T1000 (cell line): ENCODE measurements at places on chromosomes 2 and 18.
A peak's percentile ranks its signal among the peaks of the same experiment; 100 is the strongest.

DNA sequence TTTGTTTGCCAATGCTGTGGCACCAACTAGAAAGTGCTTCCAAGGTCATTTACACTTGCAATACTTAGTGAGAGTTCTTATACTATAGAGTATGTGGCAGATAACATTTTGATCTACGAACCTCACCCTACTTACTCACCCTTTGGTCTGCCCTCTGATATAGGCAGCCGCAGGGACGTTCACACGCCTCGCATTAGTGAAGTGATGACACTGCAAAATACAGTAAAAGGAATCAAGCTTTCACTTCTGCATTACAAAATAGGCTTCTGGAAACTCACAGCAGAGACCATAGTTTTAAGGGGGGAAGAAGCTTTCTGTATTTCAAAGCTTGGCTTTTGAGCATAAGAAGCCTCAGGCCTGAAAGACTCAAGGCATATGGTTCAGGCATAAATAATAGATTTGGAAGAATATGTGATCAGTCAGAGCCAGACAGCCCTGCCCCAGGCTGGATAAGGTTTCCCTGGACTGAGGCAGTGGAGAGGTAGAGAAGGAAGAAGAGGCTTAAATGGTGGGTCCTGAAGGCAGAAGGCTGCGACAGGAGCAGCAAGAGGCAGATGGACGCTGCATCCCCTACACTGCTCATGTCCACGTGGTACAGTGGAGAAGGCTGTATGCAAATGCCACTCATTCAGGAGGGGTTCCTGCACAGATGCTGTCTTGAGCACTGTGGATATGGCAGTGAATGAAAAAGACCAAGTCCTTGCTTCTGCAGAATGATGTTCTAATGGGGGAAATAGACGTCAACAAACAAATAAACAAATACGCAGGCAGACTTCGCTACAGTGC is 63.1 kb downstream of the FECH start:
- DNase-seq = no peak

- DNase-seq = no peak
These were observed 50.5 kb downstream of the KCNG2 start for GRCh38 chr18:79848294-79848578.

GRCh38 chr2:239142806-239143205 is 258.0 kb downstream of the HDAC4 start:
- DNase-seq = no peak

GRCh38 chr2:124281541-124281940 is 256.5 kb downstream of the CNTNAP5 start:
- DNase-seq = no peak

DNA sequence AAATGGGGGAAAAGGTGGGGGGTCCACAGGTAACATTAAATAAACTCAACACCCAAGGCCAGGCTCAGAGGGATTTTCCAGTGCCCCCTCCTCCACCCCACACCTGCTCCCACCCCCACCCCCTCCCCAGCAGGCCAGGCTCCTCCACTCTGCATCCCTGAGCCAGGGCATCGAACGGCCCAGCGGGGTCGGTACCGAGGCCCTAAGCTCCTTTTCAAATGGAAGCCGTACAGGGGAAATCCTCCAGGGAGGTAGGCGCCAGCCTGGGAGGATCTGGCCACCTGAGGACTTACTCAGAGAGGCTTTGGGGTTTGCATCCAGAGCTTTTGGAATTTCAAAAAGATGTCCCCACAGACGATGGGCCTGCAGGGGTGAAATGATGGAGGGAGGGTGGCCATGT is 46.5 kb downstream of the ZFP36L2 start:
- no peak for DNase-seq

DNA sequence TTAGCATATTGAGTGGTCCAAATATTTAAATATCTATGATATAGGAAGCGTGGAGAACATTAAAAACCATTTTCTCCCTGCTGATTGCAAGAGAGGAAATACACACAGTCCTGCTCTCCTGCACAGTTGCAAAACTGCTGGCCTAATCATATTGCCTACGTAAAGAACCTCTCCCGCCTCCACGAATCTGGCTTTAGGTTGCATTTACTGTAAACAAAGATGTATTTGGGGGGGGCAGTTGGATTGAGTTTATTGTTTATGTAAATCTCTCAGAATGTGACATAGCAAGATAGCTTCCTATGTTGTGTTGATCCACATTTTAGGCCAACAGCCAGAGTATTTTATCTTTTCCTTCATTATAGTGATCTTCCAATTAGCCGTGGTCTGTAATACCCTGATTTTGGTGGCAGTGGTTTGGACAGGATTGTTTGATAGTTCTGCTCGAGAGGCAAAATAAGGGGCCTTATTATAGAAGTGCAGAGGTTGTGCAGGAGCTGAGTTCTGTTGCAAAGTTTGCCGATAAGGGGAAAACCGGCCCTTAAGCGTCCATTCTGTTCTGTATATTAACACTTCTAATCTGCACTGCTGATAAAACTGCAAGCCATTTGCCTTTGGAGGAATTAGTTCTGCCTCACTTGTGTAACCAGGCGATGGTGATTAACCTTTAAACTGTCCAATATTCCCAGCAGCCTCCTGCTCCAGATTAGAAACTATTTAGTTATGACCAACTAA is 101.6 kb upstream of the SIX3 start:
- DNase-seq = no peak

DNA sequence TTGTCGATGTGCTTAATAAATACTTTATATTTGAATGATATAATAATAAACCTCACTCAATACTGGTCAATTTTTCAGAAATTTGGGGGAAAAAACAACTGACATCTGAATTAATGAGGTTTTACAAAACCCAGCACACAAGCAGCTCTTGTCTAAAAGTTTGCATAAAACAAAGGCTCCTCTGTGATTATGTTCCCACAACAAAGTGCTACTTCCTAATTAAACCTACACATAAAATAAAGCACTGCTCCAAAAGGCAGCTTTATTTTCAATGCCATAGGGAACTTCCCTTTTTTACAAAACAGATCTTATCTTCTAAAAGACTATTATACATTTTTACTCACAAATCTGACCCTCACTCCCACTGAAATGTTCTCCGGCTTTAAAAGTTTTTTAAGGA is 47.1 kb downstream of the LAMA1 start:
- no peak for DNase-seq

DNA sequence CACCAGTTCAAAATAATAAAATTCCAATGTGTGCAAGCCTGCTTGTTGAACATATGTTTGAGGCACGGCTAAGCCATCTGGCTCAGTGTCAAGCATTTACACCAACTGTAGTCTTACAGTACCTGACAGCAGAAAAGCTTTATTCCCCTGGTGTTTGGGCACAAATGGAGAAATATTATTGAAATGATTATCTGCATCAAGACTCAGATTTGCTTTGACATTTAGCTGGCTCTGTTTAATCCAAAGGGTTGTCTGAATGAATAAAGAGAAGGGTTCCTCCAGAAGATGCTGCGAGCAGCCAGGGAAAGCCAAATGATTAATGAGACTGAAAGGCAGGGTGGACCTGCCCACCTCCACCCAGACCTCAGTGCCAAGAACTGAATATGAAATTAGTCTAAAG is 393.2 kb upstream of the GALNT5 start:
- no peak for DNase-seq

- no peak for DNase-seq
These were observed 7.0 kb downstream of the CTIF start for GRCh38 chr18:48545757-48546321.

GRCh38 chr2:39739386-39739785 is 39.7 kb downstream of the THUMPD2 start:
- no peak for DNase-seq

DNA sequence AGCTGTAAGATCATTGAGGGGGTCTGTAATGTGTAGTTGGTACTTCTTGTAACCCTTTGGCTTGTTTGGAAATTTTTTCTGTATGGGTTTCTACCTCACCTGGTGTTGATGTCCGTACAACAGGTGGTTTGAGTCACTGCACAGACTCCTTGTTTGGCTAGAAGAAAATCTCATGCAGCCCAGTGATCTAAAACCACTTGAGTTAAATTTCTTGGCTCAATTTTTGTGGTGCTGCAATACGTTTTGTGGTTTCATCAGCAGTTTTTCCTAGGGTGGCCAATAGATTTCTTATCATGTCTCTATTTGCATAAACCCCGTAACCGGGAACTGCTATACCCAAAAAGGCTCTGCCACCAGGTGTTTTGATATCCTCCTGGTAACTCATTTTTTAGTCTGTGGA is 43.4 kb downstream of the CERS6 start:
- DNase-seq = no peak

- DNase-seq = no peak
These were observed 160.6 kb downstream of the PRKCE start for GRCh38 chr2:45812011-45812500.

- no peak for DNase-seq
These were observed 2.4 kb downstream of the DCDC2C start for GRCh38 chr2:3705782-3706181.

DNA sequence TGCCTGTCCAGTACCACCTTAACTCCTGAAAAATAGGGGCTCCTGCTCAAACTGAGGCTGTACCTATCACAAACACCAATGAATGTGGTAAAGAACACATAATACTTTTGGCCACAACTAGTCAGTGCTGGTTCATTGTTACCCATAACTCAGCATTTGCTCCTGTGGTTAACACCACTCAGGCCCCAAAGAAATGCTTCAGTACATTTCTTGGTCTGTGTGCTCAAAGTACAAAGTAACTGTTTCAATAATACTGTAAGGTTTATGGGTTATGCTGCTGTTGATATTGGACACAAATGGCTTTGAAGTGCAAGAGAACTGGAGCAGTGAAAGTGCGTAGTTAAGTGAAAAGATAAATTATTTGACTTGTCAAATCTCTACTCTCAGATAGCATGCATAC is 95.0 kb upstream of the TACR1 start:
- DNase-seq = no peak

DNA sequence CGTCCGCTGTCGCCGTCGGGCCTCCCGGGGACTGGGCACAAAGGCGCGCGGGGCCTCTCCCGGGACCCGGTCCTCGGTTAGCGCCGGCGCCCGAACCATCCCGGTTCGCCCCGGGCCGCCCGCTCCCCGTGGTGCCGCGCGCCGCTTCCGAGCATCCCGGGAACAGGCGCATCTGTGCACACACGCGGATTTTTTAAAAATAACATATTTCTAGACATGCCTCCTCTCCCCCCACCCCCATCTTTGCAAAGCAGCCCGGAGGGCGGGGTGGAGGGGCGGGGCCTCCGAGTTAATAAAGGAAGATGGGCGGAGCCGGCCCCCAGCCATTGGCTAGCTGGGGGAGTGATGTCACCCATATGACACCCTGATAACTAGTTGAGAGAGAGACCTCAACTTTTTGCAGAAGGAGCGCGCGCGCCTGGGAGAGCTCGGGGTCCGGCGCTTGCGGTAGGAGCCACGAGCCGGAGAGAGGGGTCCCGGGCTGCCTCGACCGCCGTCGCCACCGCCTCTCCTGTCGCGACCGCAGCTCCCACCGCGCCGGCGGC is at the start of gene SOX11:
SOX11 (plus strand) TSS at position 400 of the 545 bp plus-strand sequence. CDS start 338 bp downstream, outside the sequence.
- DNase-seq = peak; percentile 87

GRCh38 chr2:211181626-211182025 is 625.2 kb downstream of the CPS1 start:
- DNase-seq = no peak

DNA sequence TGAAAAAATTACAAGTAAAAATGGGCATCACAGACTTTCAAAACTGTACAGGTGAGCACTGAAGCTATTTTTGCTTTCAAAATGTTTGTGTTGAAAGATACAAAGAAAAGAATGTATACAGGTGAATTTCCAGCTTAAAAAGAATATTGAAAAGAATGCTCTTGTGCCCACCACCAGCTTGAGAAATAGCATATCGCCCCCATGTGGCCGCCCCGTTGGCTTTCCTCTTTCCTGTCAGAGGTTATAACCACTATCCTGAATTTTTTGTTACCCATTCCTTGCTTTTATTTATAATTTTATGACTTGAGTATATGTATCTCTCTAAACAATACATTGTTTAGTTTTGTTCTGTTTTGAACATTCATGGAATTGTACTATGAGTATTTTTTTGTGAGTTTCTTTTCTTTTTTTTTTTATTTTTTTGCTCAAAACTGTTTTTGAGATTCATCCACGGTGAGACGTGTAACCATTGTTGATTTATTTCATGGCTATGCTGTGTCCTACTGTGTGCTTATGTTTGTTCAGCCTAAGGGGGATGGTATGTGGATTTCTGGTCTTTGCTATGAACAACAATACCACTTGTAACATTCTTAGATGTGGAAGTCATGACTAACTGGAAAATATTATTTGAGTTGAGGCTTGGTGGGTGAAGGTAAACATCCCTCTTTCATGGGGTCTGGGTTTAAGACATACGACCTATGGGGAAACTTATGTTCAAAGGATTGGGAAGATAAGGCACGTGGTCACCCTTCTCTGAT is 11.6 kb downstream of the TRPM8 start:
- no peak for DNase-seq

- no peak for DNase-seq
These were observed 719 bp downstream of the SMAD2 start for GRCh38 chr18:47929681-47930198.

DNA sequence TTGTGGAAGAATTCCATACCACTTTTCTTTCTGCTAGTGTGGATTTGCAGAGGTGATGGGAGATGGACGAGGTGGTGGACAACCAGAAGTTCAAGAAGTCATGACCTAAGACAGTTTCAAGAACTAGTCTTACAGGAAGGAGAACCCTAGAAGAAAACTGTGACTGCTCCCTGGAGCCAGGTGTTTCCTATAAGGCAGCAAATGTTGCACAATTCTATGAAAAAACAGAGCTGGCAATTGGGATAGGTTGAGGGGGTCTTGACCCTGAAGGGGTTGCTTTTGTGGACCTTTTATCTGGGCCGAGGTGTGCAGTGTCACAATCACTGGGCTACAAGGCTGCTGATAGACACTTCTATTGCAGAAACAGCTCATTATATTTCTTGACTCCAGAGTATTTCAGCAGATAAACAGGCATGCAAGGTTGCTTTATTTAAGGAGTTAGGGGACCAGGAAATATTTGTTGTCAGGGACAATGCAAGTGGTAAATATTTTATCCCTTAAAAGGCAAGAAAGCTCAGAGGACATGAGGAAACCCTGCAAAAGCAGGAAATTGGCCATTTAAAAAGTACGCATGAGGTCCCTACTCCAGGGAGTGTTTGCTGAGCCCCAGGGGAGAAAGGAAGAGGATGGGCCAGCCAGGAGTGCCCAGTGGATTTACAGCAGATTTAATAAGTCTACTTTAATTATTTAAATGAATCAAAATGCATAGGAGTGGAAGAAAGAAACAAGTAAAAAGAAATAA is 22.9 kb downstream of the APCDD1 start:
- DNase-seq = no peak

GRCh38 chr18:3058328-3059191 is 45.6 kb upstream of the LPIN2 start:
- DNase-seq = no peak

GRCh38 chr2:110816404-110817365 is 84.3 kb downstream of the ACOXL start:
- no peak for DNase-seq

GRCh38 chr18:28284132-28284531 is 107.2 kb upstream of the CDH2 start:
- DNase-seq = no peak
